ENCODE measurements at places on chromosomes 16 and 17. TPM values are rescaled to one million over a fixed set of nuclear protein-coding genes. Genes with fewer than 3 reads are reported as not detected.

- no peak for DNase-seq
Measured at GRCh38 chr16:88809676-88810165, 2.0 kb downstream of the APRT start.

DNA sequence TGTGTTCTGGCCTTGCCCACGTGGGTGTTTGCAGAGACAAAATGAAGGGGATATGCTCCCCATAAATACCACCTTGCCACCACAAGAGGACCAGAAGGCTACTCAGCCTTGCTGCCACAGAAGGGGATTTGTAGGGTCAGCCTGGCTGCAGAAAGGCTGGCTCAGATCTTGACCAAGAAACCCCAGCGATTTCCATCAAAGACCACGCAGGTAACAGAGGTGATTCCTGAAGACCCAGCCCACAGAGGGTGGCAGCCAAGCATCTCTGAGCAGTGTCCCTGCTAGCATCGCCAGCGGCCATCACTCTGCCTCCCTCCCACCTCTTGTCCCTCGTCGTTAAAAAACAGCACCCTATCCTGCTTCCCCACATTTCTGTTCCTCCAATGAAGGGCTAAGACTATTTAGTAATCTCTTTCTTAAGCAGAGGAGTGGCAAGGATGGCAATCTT is 54.9 kb downstream of the BEAN1 start:
- no peak for DNase-seq

GRCh38 chr16:125011-125410 is 13.5 kb downstream of the NPRL3 start:
- no peak for DNase-seq

DNA sequence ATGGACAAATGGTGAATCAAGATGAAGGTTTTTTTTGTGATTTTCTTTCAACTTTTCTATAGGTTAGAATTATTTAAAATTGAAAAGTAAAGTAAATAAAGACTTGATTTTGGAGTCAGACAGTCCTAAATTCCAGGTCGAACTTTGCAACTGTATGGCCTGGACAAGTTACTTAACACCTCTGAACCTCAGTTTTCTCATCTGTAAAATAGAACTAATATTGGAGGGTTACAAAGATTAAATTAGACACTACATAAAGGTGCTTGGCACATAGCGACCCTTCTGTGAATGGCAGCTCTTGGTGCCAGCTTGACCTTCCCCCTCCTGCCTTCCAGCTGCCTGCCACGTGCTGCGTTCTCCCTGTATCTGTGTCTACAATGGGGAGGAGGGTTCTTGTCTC is 3.0 kb downstream of the RSAD1 start:
- no peak for DNase-seq

DNA sequence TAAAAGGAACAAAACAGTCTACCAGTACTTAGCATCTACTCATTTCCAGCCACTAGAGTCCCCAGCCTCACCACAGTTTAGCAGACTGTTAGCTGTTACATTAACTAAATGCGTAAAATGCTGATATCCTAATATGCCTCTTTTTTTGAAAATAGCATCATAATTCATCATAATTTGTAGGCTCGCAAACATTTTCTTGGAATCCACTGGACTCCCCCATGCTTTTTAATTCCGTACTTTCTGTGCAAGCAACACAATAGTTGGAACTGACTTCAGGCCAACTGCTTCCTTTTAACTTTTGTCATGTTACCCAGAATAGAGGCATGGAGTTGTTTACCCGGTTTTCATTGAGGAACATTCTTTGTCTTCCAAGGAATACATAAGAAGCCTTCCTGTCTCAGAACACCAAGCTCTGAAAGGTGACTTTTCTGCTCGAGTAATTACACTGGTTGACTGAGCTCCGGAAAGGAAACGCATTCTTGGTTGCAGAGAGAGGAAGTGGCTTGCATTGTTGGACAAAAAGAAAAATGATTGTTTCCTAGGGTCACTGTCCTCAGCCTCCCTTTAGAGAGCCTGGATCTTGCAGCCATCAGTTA is 30.9 kb upstream of the SEC14L1 start:
- DNase-seq = peak; percentile 10

- no peak for DNase-seq
Measured at GRCh38 chr16:88387180-88387765, 4.5 kb downstream of the ZNF469 start.

Gene IRX5
- polyA plus RNA-seq = not detected
